ENCODE measurements at places on chromosomes 4 and X.
A peak's percentile ranks its signal among the peaks of the same experiment; 100 is the strongest.

- DNase-seq = no peak
These were observed 1.3 kb upstream of the ADH7 start for GRCh38 chr4:99436462-99436861.

- DNase-seq = no peak
These were observed 16.2 kb downstream of the SPOCK3 start for GRCh38 chr4:167218022-167218608.

GRCh38 chr4:70722199-70722791 lies 531 bp downstream of the RUFY3 start:
- no peak for DNase-seq

- DNase-seq = no peak
These were observed 7.3 kb upstream of the KLHL8 start for GRCh38 chr4:87227751-87228151.

GRCh38 chr4:1333256-1333655 lies 13.8 kb upstream of the UVSSA start:
- DNase-seq = no peak

DNA sequence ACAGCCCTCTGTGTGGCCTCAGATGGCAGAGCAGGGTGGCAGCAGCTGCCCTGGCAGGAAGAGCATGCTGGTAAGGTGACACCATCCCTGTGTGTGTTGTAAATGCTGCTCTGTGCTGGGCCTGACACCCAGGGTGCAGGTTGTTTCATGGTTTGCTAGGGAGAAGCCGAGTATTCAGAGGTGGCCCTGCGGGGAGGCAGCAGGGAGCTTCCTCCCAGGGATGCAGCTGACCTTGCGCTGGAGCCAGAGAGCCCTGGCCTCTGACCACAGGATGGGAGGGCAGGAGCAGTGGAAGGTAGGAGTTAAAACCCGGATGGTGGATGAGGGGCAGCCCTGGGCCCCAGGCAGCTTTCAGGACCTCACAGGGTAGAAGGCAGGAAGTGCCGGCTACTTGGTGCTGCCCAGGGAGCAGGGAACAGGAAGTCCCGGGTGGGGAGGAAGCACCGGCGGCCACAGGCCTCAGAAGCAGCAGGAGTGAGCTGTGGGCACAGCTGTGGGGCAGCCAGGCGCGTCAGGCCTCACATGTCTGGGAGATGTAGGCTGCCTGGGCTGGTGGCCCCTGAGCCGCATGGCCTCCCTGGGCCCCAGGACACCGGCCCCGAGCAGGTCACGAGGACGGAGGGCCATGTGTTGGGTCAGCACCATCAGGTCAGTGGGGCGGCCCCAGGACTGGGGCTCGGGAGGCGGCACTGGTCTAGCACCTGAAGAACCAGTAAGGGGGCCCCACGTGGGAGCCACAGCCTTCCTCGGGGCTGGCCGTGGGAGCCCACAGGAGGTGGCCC lies 19.1 kb downstream of the SH3BP2 start:
- peak; percentile 74 for DNase-seq

GRCh38 chr4:64774626-64775025 lies 365.4 kb upstream of the TECRL start:
- DNase-seq = no peak
